Effector CD4-positive, alpha-beta T cell (primary cell): ENCODE measurements at places on chromosomes 6 and 20.

- DNase-seq: peak; percentile 35
These were observed 5.6 kb upstream of the ANKRD60 start for GRCh38 chr20:58233881-58234528.

- no peak for DNase-seq
These were observed 98.1 kb upstream of the MLN start for GRCh38 chr6:33901822-33902456.

GRCh38 chr6:80094017-80094416 is 12.5 kb upstream of the BCKDHB start:
- no peak for DNase-seq

- no peak for DNase-seq
These were observed 629.0 kb downstream of the EPHA7 start for GRCh38 chr6:92790381-92790780.

DNA sequence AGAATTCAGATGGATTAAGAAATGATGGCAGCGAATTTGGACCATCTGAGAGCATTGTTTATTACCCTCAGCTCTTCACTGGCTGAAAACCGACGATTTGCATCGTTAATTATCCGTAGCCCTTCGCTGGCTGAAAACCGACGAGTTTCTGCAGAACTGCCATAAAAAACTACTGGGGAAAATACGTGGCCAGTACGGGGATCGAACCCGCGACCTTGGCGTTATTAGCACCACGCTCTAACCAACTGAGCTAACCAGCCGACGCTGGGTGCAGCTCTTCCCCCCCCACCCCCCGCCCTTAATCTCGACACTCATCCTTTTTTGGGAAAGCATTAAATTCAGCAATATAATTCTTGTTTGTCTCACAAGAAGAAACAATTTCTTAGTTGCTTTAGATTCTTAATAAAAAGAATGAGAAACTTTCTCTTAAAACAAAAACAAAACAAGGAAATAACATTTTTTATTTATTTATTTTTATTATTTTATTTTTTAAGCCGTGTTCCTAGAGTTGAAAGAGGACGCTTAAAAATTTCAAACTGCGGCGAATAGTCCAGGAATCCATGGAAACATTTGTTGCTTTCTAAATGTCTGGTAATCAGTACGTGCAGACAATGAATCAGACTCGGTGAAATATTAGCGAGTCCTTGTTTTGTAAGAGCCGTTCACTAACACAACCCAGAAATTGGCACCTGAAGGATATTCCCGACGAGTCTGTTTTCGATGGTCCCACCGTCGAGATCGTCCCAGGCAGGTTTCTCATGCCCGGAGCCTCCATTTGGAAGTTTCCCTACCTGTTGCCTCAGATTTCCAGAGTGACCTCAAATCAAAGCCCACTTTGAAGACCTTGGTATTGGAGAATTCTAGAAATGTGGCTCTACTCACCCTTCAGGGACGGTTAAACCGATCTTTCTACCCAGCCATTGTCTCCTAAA is 27.8 kb downstream of the PRSS16 start:
- no peak for DNase-seq

- no peak for DNase-seq
These were observed 162.2 kb upstream of the BMP2 start for GRCh38 chr20:6605055-6605935.
